Endodermal cell (in vitro differentiated cells): ENCODE measurements at places on chromosomes 13 and 19. TPM values are rescaled to one million over a fixed set of nuclear protein-coding genes. Genes with fewer than 3 reads are reported as not detected.

Gene KIR2DL1
- not detected in 2 replicates for total RNA-seq

Gene KBTBD7
- total RNA-seq: 11.8 to 16.1 TPM (median 15.9 TPM) in 3 replicates

- DNase-seq: peak; percentile 72
Measured at GRCh38 chr19:52992109-52993004, 21.4 kb upstream of the ERVV-1 start.

Gene ZNF441
- total RNA-seq: 2.0 and 2.2 TPM in 2 replicates

GRCh38 chr13:19845758-19846157, 17.7 kb downstream of the ZMYM5 start:
- no peak for DNase-seq
